ENCODE measurements at places on chromosomes 6 and 20.

- DNase-seq: peak; percentile 70
Measured at GRCh38 chr20:63520934-63521601, 503 bp downstream of the PPDPF start.

DNA sequence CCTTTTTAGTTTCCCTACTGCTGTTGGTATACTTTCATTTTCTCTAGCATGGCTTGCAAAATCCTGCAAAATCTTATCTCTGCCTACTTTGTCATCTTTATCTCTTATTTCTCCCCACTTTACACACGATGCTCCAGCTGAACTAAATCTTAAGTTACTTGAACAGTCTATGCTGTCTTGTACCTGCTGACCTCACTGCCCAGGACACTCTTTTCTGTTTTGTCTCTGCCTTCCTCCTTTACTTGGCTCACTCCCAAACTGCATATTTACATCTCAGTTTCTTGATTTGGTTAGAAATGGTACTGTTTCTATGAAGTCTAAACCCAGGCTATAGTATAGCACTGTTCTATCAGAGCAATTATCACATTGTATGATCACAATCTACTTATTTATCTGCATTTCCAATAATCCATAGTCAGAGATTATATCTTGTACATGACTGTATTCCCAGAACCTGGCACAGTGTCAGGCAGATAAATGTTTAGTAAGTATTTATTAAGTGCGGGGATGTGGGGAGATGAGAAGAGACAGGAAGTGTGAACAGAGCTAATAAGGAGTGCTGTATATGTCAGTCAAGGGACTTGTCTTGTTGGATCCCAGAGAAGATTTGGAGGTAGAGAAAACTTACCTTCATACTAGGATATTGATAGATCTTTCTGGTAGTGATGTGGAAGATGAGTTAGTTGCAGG, 57.6 kb downstream of the ADGRG6 start:
- DNase-seq: no peak

DNA sequence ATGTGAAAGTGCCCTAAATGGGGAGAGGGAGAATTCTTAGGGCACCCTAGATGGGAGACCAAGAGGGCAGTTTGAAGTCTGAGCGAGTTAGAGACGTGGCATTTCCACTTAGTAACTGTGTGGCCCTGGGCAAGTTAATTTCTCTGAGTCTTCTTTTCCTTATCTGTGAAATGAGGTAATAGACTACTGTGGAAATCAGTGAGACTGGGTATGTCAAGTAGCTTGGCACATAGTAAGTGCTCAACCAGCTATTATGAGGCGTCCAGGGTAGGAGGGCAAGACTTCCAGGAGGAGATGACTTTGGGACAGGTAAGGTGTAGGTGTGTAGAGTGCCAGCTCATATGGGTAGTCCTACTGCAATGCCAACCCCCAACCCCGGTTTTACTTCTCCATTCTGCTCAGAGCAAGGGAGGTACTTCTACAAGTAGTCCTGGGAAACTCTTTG, 770 bp downstream of the KIF3B start:
- DNase-seq: peak; percentile 25

DNA sequence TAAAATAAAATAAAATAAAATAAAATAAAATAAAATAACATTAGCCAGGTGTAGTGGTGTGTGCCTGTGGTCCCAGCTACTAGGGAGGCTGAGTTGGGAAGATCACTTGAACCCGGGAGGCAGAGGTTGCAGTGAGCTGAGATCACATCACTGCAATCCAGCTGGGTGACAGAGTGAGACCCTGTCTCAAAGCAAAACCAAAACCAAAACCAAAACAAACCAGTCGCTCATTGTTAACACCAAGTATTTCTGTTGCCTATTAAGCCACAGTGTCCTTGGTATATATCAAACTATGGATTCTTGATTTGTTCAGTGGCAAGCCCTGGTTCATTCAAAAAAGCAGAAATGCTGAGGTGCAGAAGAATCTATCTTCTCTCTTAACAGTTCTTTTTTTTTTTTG, 65.7 kb downstream of the PYGB start:
- DNase-seq: no peak
